ENCODE measurements at places on chromosomes 5 and 9. TPM values are rescaled to one million over a fixed set of nuclear protein-coding genes. Genes with fewer than 3 reads are reported as not detected.

GRCh38 chr5:38403406-38403805, 145.0 kb downstream of the EGFLAM start:
- peak; percentile 37 for DNase-seq

Gene GABRA6
- total RNA-seq: not detected

GRCh38 chr9:21837501-21837900, 35.1 kb downstream of the MTAP start:
- DNase-seq: peak; percentile 52

GRCh38 chr5:168592014-168592368, 12.8 kb upstream of the PANK3 start:
- peak; percentile 68 for DNase-seq

GRCh38 chr5:93941897-93942296, 200.5 kb upstream of the POU5F2 start:
- no peak for DNase-seq

Gene LRRC70
- total RNA-seq: 1.3 TPM

Measured in fibroblast of lung (primary cell).